G401 (cell line): ENCODE measurements at places on chromosomes 3 and 15. TPM values are rescaled to one million over a fixed set of nuclear protein-coding genes. Genes with fewer than 3 reads are reported as not detected.
A peak's percentile ranks its signal among the peaks of the same experiment; 100 is the strongest.

- no peak for DNase-seq
These were observed 32.2 kb downstream of the GOLGA6L10 start for GRCh38 chr15:82317091-82317489.

DNA sequence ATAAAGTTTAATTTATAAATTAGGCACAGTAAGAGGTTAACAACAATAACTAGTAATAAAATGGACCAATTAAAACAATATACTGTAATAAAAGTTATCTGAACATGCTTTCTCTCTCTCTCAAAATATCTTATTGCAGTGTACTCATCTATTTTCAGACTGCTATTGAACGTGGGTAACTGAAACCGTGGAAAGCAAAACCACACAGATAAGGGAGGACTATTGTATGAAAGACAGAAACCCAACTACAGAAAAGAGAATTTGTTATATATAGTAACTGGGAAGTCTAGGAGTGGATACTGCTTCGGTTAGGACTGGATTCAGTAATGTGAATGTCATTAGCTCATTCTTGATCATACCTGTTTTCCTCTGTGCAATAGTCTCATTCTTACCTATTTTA lies 119.3 kb upstream of the DAZL start:
- DNase-seq: no peak

GRCh38 chr3:36557021-36557707 lies 176.9 kb downstream of the STAC start:
- DNase-seq: no peak

- no peak for DNase-seq
These were observed 4.8 kb upstream of the STXBP5L start for GRCh38 chr3:120903221-120903620.

DNA sequence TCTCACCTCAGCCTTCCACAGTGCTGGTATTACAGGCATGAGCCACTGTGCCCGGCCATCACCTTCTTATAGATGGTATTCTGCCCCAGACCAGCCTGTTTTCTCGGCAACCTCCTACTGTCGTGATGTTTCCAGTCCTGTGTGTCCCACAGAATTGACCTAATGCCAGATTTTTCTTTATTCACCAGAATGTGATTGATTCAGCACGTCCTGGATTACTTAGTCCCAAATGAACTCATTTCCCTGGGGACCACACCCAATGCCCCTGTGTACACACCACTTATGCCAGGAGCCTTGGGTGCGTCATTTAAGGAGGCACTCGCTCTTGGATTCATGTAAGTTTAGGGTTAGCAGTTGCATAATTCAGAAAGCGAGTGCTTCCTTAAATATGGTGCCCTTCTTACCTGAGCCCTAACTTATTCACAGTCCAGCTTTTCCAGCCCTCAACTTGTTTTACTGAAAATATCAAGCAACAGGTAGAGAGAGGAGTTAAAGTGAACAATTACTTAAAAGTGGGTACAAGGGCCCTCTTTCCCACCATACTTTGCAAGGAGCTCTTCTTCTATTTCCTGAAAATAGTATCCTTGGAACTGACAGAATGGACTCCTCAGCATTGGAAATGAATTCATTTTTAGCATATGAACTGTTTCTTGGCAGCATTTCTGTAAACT lies 64.6 kb upstream of the UBE2E1 start:
- no peak for DNase-seq

DNA sequence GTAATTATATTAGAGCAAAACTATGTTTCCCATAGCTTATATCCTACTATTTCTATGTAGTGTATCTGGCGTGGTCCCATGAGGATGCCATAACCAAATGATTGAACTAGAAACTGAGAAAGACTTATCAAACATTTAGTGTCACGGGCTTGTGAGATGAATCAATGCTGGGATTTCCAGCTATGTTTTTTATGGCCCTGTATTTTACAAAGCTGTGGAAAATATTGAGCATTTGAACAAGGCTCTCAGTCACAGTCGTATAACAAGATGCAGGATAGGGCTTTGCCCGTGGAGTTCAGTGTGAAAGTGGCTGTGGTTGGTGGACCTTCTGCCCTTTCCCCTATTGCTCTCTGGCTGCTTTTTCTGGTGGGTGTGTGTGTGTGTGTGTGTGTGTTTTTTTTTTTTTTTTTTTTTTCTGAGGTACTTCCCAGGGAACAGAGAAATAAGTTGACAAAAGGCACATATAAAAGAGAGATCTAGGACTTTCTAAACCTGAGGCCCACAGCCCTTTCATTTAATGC lies 60.7 kb downstream of the CACNA1D start:
- DNase-seq: no peak

- no peak for DNase-seq
These were observed 26.6 kb downstream of the DCP1A start for GRCh38 chr3:53320697-53321096.

DNA sequence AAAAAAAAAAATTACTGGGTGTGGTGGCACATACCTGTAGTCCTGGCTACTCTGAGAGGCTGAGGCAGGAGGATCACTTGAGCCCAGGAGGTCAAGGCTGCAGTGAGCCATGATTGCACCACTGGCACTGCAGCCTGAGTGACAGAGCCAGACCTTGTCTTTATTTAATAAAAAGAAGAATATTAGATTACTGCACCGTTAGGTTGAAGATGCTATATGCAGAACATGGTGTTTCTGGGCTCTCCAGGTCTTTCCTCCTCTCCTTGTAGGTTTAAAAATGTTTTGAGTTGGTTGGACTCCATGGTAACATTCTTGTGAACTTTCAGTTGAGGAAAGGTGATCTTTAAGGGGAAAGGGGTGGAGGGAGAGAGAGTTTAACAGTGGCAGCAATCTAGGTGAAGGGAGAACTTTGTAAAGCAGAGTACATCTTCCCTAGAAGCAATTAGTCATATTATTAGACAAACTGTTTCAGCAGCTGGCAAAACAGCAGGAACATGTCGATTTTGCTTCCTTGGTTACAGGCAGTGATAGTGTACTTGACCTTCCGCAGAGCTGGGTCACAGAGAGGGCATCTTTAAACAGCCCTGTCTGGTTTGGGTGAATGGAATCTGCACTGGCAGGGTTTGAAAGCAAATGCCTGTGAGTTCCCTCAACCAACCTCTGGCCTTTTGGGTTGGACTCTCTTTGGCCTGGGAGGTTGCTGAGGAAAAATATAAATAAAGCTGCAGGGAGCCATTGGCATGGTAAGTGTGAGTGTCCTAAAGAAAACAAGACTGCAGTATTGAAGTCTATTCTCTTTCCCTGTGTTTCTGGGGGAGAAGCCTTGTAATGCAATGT lies 42.8 kb downstream of the NR2C2 start:
- no peak for DNase-seq

DNA sequence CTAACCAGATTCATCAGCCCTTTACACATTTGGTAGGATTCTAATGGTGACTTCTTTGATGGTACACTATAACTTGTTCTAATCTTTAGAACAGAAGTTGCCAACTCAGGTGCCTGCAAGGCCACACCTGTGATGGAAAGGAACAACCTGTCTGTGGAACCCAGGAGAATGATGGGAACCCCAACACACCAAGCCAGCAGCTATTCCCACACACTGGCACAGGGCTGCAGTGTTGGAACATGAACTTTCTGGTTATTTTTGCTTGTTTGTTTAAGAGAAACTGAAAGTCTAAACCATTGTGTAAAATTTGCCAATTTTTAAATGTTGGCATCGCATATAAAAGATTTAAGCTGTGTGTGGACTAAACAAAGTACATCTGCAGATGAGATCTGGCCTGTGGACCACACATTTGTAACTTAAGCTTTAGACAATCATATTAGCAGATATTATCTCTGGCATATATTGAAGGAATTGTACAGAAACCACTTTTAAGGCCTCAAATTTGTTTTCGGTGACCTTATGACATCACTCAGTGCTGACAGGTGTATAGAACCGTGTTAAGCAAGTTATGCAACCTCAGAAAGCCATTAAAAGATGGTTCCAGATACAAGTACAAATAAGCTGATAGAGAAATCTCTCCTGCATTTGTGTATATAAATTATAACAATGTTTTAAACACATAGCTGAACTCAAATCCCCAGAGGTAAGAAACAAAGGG lies 242.9 kb downstream of the SLC9A9 start:
- DNase-seq: no peak

DNA sequence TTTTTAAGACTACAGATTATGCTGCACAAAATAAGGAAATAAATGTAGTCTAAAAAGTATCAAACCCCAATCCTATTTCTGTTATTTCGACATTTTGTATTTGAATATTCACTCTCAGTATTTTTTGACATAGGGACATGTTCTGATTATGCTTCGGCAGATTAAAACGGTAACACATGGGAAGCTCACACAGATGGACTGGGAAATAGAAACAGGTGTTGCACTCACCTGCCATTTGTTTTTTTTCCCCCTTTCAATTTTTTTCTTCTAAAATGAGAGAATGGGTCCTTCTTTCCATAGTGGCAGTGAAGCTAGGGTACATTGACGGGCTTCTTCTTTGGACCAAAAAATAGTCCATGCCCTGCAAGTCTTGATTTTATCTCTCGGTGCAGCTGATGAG lies 163.1 kb downstream of the MYRIP start:
- DNase-seq: peak; percentile 91

DNA sequence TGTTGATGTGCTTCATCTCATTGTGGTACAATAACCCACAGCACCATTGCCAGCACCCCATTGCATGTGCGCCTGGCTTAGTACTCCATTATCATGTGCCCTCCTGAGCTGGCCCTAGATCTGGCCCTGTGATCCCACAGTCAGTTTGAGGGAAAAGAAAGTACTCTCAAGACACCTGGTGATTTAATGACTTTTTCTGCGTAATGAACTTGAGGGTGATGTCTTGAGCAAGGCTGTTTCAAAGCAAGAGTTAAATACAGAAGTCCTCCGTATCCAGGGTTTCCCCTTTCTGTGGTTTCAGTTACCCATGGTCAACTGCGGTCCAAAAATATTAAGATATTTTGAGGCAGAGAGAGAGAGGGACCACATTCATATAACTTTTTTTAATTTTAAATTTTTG lies 16.3 kb downstream of the C3orf20 start:
- no peak for DNase-seq

- no peak for DNase-seq
These were observed 25.5 kb upstream of the GREM1 start for GRCh38 chr15:32692286-32692685.

DNA sequence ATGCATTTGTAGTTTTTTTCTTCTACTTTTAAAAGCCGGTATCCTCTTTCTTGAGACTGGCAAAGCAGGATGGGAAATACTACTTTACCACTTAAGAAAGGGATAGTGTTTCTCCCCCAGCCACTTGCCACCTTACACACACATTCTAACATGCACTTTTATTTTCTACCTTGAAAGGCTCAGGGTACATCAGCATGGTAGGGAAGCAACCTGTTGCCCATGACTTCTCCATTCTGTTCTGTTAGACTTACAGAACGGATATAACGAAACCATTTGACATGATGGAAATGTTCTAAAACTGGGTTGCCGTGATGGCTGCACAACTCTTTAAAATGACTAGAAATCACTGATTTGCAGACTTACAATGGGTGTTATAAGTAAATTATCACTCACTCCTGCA lies 405.5 kb downstream of the SHQ1 start:
- DNase-seq: no peak

GRCh38 chr3:73558727-73559075 lies 66.0 kb downstream of the PDZRN3 start:
- no peak for DNase-seq

DNA sequence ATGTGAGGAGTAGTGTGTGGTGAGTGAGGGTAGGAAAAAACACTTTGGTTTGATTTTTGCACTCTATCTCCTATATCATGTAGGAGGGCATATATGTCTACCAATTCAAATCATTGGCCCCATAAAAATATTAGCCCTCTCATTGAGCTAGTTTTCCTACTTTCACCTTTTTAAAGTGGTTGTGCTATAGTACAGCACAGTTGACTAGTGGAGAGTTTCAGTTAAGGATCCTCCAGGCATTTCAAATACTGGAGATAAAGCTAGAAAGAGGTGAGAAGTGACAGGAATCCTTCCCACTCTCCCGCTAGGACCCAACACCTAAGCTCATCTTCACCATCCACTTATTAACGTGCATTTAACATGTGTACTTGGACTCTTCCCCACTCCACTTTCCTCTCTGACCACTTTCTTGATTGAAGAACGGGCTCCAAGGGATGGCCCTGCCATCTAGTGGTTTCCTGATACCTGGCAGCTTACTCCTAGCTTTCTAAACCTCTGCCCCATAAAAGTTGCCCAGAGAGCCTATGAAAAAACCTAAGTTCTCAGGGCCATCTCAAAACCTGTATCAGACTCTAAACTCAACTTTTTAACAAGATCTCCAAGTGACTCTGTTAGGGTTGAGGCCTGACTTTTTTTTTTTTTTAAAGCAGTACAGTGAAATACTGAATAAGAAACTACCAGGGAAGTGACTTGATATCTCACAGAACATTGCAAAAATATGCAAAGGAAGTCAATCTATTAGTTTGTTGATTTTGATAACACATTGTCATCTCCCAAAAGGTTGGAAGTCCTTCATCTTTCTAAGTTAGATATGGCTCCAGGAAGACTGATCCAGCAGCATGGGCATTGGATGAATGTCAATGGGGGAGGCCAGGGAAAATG lies 17.9 kb downstream of the IL12A start:
- DNase-seq: peak; percentile 84

- no peak for DNase-seq
These were observed 120.0 kb downstream of the EEFSEC start for GRCh38 chr3:128273109-128273840.

DNA sequence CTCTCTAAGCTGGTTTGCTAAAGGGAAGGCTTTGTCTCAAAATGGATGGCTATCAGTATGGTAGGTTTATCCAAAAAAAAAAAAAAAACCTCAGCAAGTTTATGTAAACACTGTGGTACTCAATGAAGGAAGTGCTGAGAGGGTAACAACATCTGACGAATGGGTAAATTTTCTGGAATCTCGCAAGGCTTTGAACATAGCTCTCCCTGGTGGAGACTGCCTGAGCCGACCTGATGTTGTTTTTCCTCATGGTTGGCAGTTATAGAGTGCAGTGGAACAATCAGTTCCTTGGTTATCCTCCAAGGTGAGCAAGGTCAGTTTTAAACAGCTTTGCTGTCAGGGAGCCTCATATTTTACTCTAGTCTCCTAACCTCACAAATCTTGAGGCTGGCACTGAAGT lies 94.6 kb downstream of the ZPLD1 start:
- DNase-seq: peak; percentile 3

GRCh38 chr15:89179966-89180875 lies 41.2 kb downstream of the RLBP1 start:
- no peak for DNase-seq

HIGD2B gene
- not detected in 2 replicates for total RNA-seq

GOLGA6D gene
- not detected in 2 replicates for total RNA-seq

CFAP44 gene
- total RNA-seq: 1.7 and 2.3 TPM in 2 replicates

PLSCR2 gene
- not detected in 2 replicates for total RNA-seq

MUC4 gene
- 0.12 and 0.20 TPM in 2 replicates for total RNA-seq

MINAR1 gene
- 0.20 and 0.31 TPM in 2 replicates for total RNA-seq

DLG1 gene
- total RNA-seq: 28.9 and 35.0 TPM in 2 replicates

SMCO1 gene
- total RNA-seq: not detected in 2 replicates
